ENCODE measurements at places on chromosomes 1 and 21. TPM values are rescaled to one million over a fixed set of nuclear protein-coding genes. Genes with fewer than 3 reads are reported as not detected.

RNU11 gene
- total RNA-seq = not detected

RRP1B gene
- 21.6 TPM for total RNA-seq

SLC9C2 gene
- total RNA-seq = not detected

TNFRSF18 gene
- total RNA-seq = not detected

Measured in psoas muscle (tissue), 8 donors.